ENCODE measurements at places on chromosomes 1 and 21. TPM values are rescaled to one million over a fixed set of nuclear protein-coding genes. Genes with fewer than 3 reads are reported as not detected.

- no peaks in the 10 kb centered on the region for H3K36me3 ChIP-seq
- DNase-seq: peak; percentile 89
- no peak overlapping the region for H3K4me3 ChIP-seq
- H3K27ac ChIP-seq: no peak overlapping the region
These were observed 78.5 kb downstream of the ITPKB start for GRCh38 chr1:226660410-226661182.

- no peaks in the 10 kb centered on the region for H3K36me3 ChIP-seq
- no peak for DNase-seq
- H3K27me3 ChIP-seq: no peaks in the 10 kb centered on the region
- no peak overlapping the region for H3K27ac ChIP-seq
These were observed 1280.3 kb upstream of the B3GALT2 start for GRCh38 chr1:194466706-194467105.

- H3K36me3 ChIP-seq: peaks cover 19% of the 10 kb centered on the region
- no peak overlapping the region for H3K4me3 ChIP-seq
- no peak overlapping the region for H3K27ac ChIP-seq
- H3K4me1 ChIP-seq: no peaks in the 10 kb centered on the region
- no peak for DNase-seq
- H3K27me3 ChIP-seq: no peaks in the 10 kb centered on the region
These were observed 30.6 kb downstream of the PKNOX1 start for GRCh38 chr21:43004926-43005325.

DNA sequence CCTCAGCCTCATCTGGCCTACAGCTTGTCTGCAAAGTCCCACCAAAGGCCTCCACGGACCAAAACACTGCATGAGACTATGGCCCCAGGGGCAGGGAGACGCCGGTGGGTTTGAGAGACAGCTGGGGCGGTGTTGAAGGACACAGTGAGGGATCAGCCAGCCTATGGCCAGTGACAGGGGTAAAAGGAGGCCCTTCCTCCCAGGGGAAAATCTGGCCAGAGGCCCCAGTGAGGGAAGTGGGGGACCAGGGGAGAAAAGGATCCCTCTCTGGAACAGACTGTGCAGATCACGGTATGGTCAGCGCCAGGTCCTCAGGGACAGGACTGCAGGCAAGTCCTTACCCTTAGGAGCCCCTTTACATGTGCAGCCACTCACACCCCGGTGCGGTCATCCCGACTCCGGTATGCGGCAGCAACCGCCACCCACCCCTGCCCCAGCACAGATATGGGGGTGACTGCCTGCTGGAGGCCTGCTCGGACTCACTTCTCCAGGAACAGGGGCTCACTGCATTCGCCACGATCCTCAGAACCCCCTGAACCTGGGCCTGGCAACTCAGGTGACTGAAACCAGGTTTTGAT lies 1.3 kb downstream of the CERS2 start:
- peak overlapping the region; percentile 96 for H3K27ac ChIP-seq
- H3K4me1 ChIP-seq: peaks cover 77% of the 10 kb centered on the region
- peak overlapping the region; percentile 71 for H3K4me3 ChIP-seq
- H3K36me3 ChIP-seq: peaks cover 11% of the 10 kb centered on the region

PIK3R3 gene
- 45.9 TPM for total RNA-seq

ACOT11 gene
- total RNA-seq: 2.8 TPM

MNDA gene
- total RNA-seq: 200 TPM

HAO2 gene
- not detected for total RNA-seq

DNA sequence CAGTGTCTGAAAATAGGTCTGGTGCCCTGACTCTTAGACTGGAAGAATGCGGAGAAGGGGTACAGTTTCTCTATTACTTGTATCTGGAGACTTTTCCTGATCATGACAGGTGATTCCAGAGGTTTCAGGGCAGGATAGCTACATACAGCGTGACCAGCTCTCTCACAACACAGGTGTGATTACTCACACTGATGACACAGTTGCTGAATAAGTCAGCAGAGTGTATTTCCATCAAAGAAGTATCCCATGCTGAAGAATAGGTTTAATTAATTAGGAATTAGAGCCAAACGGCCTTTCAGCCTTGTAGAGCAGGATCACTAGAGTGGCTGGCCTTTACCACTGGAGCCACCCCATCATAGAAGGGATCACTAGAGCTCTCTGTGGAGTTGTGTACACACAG lies 298.6 kb downstream of the LMX1A start:
- no peaks in the 10 kb centered on the region for H3K36me3 ChIP-seq
- DNase-seq: no peak
- no peak overlapping the region for H3K4me3 ChIP-seq
- no peaks in the 10 kb centered on the region for H3K27me3 ChIP-seq

TARBP1 gene
- total RNA-seq: 41.7 TPM

GRCh38 chr1:171310661-171311087 lies 3.3 kb upstream of the FMO4 start:
- H3K27me3 ChIP-seq: no peaks in the 10 kb centered on the region
- no peak overlapping the region for H3K4me3 ChIP-seq
- DNase-seq: no peak
- no peak overlapping the region for H3K27ac ChIP-seq
- H3K4me1 ChIP-seq: peaks cover 12% of the 10 kb centered on the region

Measured in spleen (tissue), 13 donors.